ENCODE measurements at places on chromosomes 3 and 15.

GRCh38 chr3:170080605-170081004 is 42.8 kb downstream of the GPR160 start:
- DNase-seq, result no peak

GRCh38 chr3:100637197-100637631 is 27.8 kb downstream of the ADGRG7 start:
- DNase-seq, result no peak

DNA sequence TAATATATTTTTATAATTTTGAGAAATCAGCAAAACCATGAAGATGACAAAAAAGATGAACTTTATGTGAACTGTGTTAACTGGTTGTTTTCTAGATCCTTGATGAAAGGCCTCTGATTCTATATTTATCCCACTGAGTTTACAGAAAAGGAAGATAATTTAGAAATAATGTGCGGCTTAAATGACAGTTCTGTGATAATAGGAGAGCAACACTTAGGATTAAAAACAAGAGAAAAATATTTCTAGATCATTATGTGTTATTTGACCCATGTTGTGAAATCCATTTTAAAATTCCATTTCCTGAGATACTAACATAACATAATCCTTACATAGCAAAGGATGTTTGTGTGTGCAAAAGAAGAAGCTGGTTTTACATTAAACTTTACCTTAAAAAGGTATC is 598.0 kb downstream of the DIPK2A start:
- no peak for DNase-seq

DNA sequence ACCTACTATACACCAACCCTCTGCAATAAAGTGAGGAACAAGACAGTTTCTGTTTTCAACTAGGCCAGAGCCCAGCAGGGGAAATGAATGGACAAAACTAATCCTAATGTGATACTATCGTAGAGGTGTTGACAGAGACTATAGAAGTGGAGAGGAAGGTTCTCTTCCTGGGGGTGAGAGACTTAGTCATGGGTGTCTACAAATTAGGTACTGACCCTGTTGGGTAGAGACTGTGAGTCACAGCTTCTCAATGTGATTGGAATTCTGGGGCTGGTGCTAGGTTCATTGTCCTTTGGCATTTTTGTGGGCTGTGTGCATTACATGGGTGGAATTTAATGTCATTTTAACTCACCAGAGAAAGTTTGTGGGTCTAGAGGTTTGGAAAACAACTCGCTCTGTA is 79.3 kb downstream of the ADAMTSL3 start:
- no peak for DNase-seq

- no peak for DNase-seq
These were observed 1.1 kb downstream of the ADPGK start for GRCh38 chr15:72782274-72783003.

DNA sequence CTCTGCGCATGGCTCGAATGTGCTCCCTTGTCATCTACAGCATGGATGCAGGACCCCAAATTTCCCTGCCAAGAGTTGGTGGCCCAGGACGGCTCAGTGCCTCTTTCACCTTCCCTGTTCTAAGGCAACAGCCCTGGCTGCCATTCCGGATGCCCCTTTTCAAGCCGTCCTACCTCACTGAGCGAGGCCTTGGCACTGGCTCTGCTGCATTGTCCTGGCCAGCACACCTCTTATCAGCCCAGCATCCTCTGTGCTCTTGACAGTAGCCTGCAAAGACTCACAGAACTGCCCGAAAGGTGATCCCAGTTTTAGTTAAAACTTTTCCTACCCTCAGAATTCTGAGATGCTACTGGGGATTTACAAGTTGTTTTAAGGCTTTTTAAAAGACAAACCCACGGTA is 122.0 kb downstream of the MECOM start:
- no peak for DNase-seq

GRCh38 chr3:174332391-174332790 is 526.7 kb upstream of the NAALADL2 start:
- no peak for DNase-seq

DNA sequence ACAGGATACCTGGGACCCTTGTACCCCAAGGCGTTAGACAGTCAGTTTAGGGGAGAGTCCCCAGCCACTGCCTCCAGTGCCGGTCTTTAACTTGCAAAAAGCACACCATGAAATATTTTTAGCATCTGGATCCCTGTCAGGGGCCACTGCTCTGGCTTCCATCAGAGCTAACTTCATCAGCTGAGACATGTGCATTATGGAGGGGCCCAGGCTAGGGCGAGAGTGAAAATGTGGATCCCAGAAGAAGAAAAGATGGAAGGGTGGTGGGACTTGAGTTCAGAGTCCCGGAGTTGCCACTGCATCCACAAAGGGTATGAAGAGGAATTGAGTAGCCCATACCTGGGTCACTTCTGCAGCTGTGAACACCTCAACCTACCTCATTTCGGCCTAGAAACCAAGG is 23.5 kb upstream of the SPATA12 start:
- DNase-seq, result no peak

- DNase-seq, result no peak
These were observed 167.2 kb downstream of the APBA2 start for GRCh38 chr15:29053006-29053405.

DNA sequence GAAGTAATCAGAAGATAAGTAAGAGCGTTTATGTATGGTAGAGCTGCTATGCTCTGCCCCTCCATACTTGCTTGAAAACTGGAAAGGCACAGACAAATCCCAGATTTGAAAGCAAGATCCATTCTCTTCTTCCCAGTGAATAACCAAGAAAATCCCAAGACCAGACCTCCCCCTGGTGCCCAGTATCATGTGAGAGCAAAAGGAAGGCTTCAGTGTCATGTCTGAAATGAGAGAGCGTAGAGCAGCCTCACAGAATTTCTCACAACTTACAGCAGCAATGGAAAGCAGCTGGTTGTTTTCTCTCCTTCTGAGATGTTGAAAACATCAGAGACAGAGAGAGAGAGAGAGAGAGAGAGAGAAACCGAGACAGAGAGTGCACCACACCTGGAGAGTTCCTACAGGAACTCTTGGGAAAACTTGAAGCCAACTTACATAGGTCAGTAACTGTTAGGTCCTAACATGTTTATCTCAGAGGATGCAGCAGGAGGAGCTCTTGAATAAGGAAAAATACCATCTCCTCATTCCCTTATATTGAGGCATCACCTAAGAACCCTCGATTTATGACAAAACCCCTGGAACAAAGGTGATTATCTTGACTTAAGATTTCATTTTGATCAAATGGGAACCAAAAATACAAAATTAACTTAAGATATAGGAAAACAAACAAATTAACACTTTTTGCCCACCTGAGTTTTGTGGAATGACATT is 273.3 kb downstream of the NSUN3 start:
- DNase-seq, result no peak

DNA sequence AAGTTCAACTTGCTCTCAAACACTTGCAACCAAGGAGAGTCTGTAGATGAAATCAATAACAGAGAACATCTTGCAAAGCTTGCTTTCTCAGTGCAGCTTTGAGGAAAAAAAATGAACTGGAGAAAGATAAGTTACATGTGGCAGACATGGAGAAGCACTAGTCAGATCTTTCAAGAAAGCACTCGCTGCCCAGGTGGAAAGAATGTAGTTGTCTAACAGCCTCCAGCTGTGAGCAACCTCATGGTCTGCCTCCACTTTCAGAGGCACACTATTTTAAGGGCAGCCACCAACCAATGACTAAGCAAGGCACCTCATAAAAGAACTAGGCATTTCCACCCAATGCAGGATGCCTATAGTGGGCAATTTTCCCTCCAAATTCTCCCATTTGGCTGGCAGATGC is 125.4 kb upstream of the CPNE4 start:
- DNase-seq, result no peak

- DNase-seq, result no peak
These were observed 52.3 kb downstream of the PCSK6 start for GRCh38 chr15:101437209-101437608.

GRCh38 chr15:69154684-69155083 is 5.8 kb upstream of the GLCE start:
- DNase-seq, result no peak

DNA sequence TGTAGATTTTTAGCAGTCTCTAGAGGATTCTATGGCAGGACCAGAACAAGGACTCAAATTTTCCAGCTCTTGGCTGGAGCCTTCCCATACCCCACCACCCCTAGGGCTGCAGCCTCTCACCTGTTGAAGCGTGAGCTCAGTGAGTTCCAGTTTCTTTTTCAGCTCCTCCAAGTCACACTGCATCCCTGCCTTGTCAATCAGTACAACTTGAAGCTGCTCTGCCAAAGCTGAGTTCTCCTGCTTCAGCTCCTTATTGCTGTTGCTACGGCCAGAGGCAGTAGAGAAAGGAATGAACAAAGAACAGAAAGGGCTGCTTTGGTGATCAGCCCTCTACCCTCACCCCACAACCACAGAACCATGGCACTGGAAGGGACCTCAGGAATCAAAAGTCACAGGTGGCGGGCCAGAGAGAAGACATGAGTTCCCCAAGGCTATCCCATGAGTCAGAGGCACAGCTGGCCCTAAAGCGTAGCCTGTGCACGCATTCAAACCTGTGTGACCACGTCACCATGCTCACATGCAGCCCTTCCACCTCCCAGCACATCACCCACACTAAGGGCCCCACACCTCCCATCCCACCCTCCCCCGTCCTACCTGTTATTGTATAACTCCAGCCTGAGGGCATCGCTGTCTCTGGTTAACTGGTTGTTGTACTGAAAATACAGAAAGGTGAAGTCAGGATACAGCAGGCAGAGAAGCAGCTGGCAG is 83.3 kb upstream of the C2CD4B start:
- DNase-seq, result no peak

GRCh38 chr15:57495041-57495440 is 96.7 kb upstream of the MYZAP start:
- DNase-seq, result no peak

- no peak for DNase-seq
These were observed 89.9 kb upstream of the P3H2 start for GRCh38 chr3:190210608-190211007.

DNA sequence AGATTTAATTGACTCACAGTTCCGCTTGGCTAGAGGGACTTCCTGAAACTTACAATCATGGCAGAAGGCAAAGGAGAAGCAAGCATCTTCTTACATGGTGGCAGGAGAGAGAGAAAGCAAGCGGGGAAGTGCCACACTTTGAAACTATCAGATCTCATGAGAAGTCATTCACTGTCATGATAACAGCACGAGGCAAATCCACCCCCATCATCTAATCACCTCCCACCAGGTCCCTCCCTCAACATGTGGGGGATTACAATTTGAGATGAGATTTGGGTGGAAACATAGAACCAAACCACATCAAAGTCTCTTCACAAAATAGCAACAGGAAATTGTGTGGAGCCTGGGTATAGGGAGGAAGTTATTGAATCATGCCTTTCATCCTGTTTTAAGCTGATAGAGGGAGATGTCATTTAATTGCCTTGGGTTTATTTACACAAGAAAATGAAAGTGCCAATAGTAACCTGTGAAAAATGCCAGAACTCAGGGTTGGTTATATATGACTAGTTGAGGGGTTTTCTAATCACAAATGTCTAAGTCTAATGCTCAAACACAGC is 624.8 kb upstream of the LMCD1 start:
- peak; percentile 44 for DNase-seq

- DNase-seq, result no peak
These were observed 159.0 kb upstream of the STT3B start for GRCh38 chr3:31373681-31374080.

DNA sequence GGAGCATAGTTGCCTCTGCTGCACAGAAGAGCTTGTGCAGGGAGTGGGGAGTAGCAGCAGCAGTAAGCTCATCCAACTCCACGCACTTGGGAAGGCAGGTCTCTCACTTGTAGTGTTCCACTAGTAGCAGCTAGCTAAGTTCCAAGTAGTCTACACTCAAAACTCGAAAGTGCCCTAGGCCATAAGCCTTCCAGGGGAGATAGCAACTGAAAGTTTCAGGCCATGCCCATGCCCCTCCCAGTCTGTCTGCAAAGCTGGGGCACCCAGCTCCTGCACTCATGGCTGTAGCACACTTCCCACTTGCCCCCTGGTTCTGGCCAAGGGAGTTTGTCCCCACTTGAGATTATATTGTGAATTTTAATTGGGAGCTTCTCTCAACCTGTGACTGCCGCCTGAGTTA is 57.5 kb downstream of the MFSD1 start:
- no peak for DNase-seq

DNA sequence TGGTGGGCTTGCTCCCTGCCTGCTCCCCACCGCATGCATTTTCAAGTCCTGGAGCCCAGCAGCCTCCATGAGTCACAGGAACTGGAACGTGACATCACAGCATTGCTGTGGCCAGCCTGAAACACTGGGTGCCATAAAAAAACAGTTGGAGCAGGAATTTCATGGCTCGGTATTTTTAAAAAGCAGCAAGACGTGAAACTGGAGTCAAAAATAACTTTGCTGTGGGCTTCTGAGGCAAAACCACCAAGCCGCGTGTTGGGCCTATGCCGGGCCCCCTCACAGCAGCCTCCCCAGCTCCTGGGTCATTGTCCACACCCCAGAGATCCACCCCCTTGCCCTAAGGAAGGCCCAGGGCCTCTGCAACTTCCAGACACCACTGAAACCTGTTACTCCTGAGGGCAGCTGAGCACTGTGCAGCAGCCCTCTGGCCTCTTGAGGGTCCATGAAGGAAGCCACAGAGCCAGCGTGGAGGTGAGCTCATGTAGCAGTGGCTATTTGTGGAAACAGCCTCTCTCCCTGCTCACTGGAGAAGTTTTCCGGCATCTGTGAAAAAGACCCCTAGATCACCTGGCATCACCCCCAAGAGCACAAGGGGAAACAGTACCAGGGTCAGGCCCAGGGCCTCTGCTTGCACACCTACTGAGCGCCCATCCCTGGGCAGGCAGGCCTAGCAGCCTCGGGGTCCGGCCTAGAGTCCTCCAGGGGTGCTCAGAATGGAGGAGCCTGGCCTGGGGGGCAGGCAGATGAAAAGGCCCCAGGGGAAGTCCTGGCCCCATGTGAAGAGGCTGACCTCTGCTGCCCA is 34.0 kb upstream of the DUSP7 start:
- DNase-seq, result no peak

DNA sequence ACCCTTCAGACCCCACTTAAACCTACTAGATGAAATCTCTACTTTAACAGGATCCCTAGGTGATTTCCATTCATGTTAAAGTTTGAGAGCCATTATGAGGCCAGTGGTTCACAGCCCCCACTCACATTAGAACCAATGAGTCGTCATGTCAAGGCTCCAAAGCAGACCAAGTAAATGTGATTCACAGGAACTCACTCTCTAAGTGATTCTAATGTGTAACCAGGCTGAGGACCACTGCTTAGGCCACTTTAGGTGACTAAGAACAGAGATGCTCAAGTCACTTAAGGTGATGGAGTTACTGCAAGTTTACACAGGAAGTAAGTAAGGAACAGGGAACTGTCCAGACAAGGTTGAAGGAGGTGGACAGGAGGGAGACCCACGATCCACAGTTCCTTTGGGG is 7.7 kb downstream of the GALNT15 start:
- no peak for DNase-seq

- peak; percentile 25 for DNase-seq
These were observed 28.5 kb upstream of the KCTD6 start for GRCh38 chr3:58463181-58463941.
